ENCODE measurements at places on chromosomes 11 and 22.

- no peak for DNase-seq
- no peaks in the 10 kb centered on the region for H3K4me1 ChIP-seq
- no peaks in the 10 kb centered on the region for H3K27me3 ChIP-seq
- H3K4me3 ChIP-seq = no peak overlapping the region
- no peak overlapping the region for H3K27ac ChIP-seq
Measured at GRCh38 chr11:901452-902061, 9.1 kb downstream of the CHID1 start.

- no peak overlapping the region for H3K27ac ChIP-seq
- H3K27me3 ChIP-seq = no peaks in the 10 kb centered on the region
- DNase-seq = no peak
- no peaks in the 10 kb centered on the region for H3K4me1 ChIP-seq
- no peak overlapping the region for H3K4me3 ChIP-seq
- no peaks in the 10 kb centered on the region for H3K36me3 ChIP-seq
Measured at GRCh38 chr11:79285756-79286155, 155.1 kb downstream of the TENM4 start.

DNA sequence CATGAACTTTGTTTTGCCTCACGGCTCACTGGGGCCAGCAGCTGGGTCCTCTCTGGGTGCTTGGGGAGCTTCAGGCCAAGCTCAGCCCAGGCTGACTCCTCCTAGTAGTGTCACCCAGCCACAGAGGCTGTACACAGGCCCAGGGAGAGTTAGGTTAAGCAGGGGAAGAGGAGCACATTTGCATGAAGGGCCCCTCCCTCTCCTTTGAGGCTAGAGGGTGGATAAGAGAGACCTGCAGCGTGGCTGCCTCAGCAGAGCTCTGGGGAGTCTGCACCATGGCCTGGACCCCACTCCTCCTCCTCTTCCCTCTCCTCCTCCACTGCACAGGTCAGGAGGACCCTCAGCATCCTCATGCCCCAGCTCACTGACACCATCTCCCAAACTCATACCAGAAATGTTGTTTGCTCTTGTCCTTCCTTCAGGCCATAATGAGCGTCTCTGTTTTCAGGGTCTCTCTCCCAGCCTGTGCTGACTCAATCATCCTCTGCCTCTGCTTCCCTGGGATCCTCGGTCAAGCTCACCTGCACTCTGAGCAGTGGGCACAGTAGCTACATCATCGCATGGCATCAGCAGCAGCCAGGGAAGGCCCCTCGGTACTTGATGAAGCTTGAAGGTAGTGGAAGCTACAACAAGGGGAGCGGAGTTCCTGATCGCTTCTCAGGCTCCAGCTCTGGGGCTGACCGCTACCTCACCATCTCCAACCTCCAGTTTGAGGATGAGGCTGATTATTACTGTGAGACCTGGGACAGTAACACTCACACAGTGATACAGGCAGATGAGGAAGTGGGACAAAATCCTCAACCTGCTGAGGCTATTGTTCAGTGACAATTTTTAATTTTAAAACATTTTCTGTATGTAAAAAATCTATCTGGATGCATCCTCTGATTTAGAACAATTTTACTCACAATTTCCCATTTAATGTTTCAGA lies 82.4 kb upstream of the VPREB1 start:
- no peak for DNase-seq
- no peak overlapping the region for H3K27ac ChIP-seq

DNA sequence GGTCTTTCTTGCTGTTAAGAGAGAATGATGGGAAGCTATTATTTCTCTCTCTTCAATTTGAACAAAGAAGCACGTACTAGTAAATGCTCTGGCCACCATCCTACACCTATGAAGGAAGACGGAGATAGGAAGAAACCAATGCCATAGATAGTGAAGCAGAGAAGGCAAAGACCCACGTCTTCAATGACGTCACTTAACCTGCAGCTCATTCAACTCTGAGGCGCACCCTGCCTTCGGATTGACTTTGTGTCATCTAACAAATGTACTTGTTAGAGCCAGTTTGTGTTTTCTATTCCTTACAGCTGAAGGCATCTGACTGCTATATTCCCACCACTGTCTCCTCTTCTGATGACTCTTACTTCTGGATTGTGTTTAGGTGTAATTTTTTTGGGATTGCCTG lies 332.5 kb upstream of the DDI1 start:
- no peaks in the 10 kb centered on the region for H3K36me3 ChIP-seq
- no peak overlapping the region for H3K27ac ChIP-seq
- no peaks in the 10 kb centered on the region for H3K27me3 ChIP-seq
- no peak for DNase-seq
- no peak overlapping the region for H3K4me3 ChIP-seq
- H3K4me1 ChIP-seq = no peaks in the 10 kb centered on the region

GRCh38 chr11:96706761-96707160 lies 316.9 kb downstream of the JRKL start:
- no peaks in the 10 kb centered on the region for H3K4me1 ChIP-seq
- no peak overlapping the region for H3K27ac ChIP-seq
- no peak for DNase-seq

DNA sequence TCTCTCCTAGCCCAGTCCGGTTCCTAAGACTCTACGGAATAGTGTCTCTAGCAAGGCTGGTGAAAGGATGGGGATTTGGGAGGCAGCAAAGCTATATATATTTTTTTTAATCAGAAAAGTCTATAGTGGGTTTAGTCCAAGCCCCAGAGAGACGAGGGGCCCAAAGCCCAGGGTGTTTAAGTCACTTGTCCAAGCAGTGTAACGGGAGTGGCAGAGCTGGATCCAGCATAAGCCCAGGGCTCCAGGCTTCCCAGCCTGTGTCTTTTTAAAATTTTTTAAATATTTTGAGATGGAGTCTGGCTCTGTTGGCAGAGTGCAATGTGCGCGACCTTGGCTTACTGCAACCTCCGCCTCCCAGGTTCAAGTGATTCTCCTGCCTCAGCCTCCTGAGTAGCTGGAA lies 6.8 kb downstream of the GRIK4 start:
- H3K4me3 ChIP-seq = no peak overlapping the region
- no peak for DNase-seq
- H3K36me3 ChIP-seq = no peaks in the 10 kb centered on the region

DNA sequence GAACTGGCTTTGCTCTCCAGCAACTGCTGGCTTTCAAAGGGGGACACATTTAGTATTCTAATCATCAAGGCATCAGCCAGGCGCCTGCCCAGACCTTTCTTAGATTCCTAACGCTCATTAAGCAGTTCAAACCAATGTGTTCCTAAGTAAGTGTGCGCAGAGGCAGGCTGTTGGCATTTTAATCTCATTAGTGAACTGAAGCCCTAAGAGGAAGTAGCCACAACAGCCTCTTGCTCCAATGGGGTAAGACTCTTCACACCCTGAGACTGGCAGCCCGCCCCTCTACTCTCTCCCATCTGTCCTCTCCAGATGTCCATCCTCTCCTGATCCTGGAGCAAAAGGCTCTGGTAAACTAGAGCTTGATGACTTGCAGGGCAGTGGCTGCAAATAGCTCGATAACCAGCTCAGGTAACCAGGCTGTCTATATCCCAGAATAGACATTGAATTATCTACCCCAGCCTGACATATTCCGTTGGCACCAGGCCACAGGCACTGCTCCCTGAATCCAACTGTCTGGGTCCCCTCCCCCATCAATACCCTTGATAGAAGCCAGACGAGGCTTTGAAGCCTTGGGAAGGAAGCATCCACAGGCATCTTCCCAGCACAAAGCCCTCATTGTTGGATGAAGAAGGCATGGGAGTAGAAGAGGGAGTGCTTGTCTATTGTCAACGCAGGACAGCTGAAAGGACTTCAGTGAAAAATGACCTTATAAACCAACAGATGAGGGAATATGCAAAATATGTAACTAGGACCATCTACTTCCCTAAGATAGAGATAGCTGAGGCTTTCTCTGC lies 321.1 kb downstream of the TENM4 start:
- H3K36me3 ChIP-seq = no peaks in the 10 kb centered on the region
- no peaks in the 10 kb centered on the region for H3K4me1 ChIP-seq
- no peak overlapping the region for H3K4me3 ChIP-seq
- no peaks in the 10 kb centered on the region for H3K27me3 ChIP-seq

- no peaks in the 10 kb centered on the region for H3K27me3 ChIP-seq
- no peak overlapping the region for H3K27ac ChIP-seq
- peaks cover 32% of the 10 kb centered on the region for H3K36me3 ChIP-seq
Measured at GRCh38 chr11:66866511-66866986, 9.7 kb downstream of the LRFN4 start.

- no peaks in the 10 kb centered on the region for H3K36me3 ChIP-seq
- H3K27ac ChIP-seq = no peak overlapping the region
- H3K4me3 ChIP-seq = no peak overlapping the region
- no peak for DNase-seq
Measured at GRCh38 chr11:105004021-105004420, 18.9 kb downstream of the CASP5 start.

GRCh38 chr22:42829302-42829701 lies 27.8 kb downstream of the ARFGAP3 start:
- H3K4me1 ChIP-seq = no peaks in the 10 kb centered on the region
- no peak overlapping the region for H3K4me3 ChIP-seq
- peaks cover 27% of the 10 kb centered on the region for H3K36me3 ChIP-seq
- DNase-seq = no peak

DNA sequence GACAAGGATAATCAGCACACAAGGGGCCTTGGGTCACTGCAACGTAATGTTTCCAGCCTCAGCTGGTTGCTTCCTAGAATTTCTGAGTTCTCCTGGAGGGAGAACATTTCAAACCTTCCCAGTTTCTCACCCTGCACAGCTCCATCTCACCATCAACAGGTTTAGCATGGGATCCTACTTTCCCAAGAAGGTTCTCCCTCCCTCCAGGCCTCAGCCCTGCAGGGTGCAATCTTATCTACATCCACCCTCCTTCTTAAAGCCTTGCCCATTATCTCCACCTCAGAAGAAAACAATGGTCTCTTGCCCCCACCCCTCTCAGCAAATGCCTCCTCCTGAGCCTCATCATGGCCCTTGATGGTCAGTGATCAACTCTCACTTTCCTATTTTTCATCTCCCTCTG lies 23.6 kb downstream of the CADM1 start:
- no peaks in the 10 kb centered on the region for H3K36me3 ChIP-seq
- no peak overlapping the region for H3K27ac ChIP-seq
- DNase-seq = no peak

GRCh38 chr11:86447763-86448480 lies 73.2 kb downstream of the CCDC81 start:
- no peak overlapping the region for H3K27ac ChIP-seq
- no peaks in the 10 kb centered on the region for H3K4me1 ChIP-seq
- H3K27me3 ChIP-seq = no peaks in the 10 kb centered on the region
- H3K4me3 ChIP-seq = no peak overlapping the region

DNA sequence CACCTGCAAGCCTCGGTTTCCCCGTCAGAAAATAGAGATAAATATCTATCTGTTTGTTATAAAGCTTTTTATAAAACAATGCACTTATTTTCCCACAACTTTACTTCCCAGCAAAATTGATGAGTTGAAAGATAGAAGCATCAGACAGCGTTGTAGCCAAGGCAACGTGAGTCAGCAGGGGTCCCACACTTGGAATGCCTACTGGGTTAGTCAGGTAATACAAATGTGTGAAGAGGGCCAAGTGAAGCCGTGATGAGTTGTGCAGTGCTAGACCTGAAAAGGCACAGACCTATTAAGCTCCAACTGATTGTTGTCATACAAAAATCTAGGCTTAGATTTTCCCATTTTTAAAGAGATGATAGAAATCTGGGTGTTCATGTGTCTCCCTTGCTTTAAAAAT lies 118.7 kb downstream of the PGR start:
- no peak overlapping the region for H3K27ac ChIP-seq
- H3K36me3 ChIP-seq = no peaks in the 10 kb centered on the region
- H3K4me3 ChIP-seq = no peak overlapping the region
- no peaks in the 10 kb centered on the region for H3K27me3 ChIP-seq
- DNase-seq = no peak
- H3K4me1 ChIP-seq = no peaks in the 10 kb centered on the region

GRCh38 chr11:121257976-121258375 lies 34.6 kb upstream of the SC5D start:
- no peak for DNase-seq
- H3K4me1 ChIP-seq = peaks cover 12% of the 10 kb centered on the region
- no peak overlapping the region for H3K27ac ChIP-seq
- no peak overlapping the region for H3K4me3 ChIP-seq
- no peaks in the 10 kb centered on the region for H3K27me3 ChIP-seq

- no peaks in the 10 kb centered on the region for H3K36me3 ChIP-seq
- no peak overlapping the region for H3K4me3 ChIP-seq
- H3K4me1 ChIP-seq = no peaks in the 10 kb centered on the region
- no peak overlapping the region for H3K27ac ChIP-seq
- no peaks in the 10 kb centered on the region for H3K27me3 ChIP-seq
Measured at GRCh38 chr11:127804747-127805400, 782.5 kb downstream of the ETS1 start.

DNA sequence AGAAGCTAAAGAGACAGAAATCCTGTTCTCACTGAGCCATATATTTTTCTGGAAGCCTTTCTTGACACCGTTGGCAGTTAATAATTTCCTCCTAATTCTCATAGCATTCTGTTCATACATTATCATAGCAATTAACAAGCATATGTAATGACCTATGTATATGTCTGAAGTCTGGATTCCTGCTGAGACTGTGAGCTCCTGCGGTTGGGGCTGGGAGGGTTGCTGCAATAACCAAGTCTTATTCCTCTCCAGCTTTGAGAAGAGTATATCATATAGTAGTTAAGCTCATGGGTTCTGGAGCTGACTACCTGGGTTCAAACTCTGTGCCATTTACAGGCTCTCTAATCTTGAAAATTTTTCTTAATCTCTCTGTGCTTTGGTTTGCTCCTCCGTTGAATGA lies 175.2 kb downstream of the MAML2 start:
- H3K27me3 ChIP-seq = no peaks in the 10 kb centered on the region
- no peak overlapping the region for H3K27ac ChIP-seq
- H3K36me3 ChIP-seq = no peaks in the 10 kb centered on the region
- no peak overlapping the region for H3K4me3 ChIP-seq
- no peak for DNase-seq

DNA sequence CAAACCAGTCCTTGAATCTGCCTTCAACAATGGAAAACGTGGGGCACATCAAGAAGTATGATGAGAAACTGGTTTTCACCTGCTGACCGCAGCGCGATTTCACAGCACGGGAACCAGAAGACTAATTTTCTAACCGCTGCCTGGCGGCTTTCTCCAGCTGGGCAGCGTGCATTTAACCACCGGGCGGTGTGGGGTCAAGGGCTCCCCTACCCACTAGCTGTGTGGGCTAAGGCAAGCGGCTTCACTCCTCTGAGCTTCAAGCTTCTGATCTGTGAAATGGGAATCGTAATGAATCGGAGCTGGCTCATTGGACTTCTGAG lies 4.2 kb downstream of the SHANK2 start:
- no peak overlapping the region for H3K4me3 ChIP-seq
- H3K27me3 ChIP-seq = peaks cover 29% of the 10 kb centered on the region
- H3K4me1 ChIP-seq = peaks cover 3% of the 10 kb centered on the region
- H3K27ac ChIP-seq = no peak overlapping the region
- H3K36me3 ChIP-seq = no peaks in the 10 kb centered on the region
- DNase-seq = no peak

- H3K27me3 ChIP-seq = no peaks in the 10 kb centered on the region
- no peaks in the 10 kb centered on the region for H3K4me1 ChIP-seq
- no peak for DNase-seq
- no peak overlapping the region for H3K4me3 ChIP-seq
Measured at GRCh38 chr11:24861440-24861839, 364.6 kb downstream of the LUZP2 start.

DNA sequence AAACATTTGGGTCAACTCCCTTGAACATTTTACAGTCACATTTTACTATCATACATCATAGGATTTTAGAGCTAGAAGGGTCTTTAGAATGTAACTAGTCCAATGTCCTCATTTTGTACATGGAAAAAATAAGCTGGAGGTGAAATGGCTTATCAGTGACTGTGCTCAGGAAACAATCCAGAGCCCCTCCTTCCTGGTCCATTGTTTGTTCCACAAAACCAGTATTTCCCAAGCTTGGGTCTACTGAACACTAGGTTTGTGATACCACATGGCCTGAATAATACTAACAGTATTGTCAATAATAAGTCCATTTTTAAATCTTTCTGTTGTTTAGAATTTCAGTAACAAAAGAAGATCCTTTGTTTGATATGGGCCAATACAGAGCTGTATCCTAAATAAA lies 27.1 kb downstream of the PDGFD start:
- no peak overlapping the region for H3K27ac ChIP-seq
- H3K27me3 ChIP-seq = no peaks in the 10 kb centered on the region
- DNase-seq = no peak

All from keratinocyte (primary cell).